Activated gamma-delta T cell treated with Interleukin-2 at 50 U/mL for 16 hours (primary cell): ENCODE measurements at places on chromosomes 1 and 21.

DNA sequence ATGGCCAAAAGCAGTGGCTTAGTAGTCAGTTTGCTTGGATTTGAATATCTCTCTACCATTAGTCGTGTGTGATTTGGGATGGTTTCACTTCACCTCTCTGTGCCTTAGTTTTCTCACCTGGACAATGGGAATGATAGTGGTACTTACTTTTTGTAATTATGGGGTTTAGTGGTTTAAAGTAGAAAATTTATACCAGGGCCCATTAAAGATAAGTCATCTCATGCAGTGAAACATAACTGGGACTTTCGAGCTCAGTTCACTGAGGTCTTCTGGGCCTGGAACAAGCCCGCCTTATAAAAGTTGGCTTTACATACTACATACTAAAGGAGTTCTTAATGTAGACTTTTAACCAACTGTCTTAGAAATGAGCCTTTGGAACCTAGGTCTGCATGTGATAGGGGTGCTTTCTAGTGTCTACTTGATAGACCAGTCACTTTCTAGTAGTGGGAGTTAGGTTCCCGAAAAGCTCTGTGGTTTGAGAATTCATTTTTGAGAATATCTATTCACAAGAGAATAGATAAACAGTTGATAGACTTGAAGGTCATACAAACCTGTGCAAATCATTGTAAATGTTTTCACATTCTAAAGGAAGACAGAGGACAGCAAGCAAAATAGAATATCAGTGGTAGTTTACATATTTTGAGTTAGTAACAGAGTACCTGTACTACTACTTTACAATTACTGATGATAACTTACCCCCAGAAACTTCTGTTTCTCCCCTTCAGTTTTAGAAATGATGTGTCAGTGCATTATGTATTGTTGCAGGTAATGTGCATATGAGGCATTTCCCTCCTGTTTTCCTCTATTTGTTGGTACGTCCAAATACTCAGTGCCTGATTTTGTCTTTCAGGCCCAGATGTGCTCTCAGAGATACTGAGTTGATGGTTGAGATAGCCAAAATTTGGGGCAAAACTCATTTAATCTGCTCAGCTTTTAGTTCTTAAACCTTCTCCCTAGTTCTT, 48.0 kb downstream of the DYRK1A start:
- no peak for DNase-seq

GRCh38 chr1:182460550-182460951, 10.6 kb downstream of the RGSL1 start:
- no peak for DNase-seq

DNA sequence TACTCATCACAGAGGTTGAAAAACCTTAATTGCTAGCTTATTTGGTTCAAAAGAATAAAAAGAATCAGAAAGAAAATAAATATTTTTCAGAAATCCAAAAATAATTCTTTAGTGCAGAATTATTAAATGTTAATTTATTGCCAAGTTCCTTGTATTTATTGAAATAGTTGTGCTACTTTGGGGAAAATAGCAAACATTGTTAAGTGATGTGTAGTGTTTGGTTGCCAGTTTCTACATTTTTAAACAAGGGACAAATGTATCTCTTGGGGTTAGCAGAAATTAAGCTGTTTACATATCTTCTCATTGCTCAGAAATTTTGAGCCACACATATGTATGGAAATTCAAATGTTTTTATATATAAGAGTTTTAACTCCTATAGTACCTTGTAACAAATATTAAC, 775.0 kb downstream of the USP25 start:
- DNase-seq: no peak

DNA sequence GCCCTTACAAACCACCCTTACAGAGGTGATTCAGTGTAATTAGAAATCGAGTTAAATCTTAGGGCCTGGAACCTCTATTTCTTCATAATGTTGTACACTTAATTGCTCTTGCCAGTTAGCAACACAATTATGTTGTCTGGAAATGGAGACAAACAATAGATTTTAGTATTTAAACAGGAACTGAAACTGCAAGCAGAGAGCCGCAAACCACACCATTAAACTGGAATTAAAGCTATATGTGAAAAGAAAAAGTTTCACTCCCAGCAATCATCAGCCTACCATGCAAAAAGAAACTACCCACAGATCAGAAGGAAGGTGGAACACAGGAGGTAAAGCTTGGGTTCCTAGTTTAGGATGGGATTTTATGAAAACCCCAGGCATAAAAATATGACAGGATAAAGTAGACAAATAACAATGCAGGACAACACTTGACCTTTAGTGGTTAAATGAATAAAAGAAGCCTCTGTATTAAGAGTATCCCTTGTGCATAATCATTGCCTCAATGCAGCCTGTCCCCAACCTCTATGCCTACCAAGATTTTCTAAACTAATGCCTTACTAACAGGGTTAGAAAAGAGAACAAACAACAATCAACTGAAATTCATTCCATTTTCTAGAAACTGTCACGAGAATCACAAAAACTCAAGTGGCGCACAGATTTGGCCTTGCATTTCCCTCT, 304.3 kb upstream of the ESRRG start:
- DNase-seq: no peak
